ENCODE measurements at places on chromosomes 2 and 18.

DNA sequence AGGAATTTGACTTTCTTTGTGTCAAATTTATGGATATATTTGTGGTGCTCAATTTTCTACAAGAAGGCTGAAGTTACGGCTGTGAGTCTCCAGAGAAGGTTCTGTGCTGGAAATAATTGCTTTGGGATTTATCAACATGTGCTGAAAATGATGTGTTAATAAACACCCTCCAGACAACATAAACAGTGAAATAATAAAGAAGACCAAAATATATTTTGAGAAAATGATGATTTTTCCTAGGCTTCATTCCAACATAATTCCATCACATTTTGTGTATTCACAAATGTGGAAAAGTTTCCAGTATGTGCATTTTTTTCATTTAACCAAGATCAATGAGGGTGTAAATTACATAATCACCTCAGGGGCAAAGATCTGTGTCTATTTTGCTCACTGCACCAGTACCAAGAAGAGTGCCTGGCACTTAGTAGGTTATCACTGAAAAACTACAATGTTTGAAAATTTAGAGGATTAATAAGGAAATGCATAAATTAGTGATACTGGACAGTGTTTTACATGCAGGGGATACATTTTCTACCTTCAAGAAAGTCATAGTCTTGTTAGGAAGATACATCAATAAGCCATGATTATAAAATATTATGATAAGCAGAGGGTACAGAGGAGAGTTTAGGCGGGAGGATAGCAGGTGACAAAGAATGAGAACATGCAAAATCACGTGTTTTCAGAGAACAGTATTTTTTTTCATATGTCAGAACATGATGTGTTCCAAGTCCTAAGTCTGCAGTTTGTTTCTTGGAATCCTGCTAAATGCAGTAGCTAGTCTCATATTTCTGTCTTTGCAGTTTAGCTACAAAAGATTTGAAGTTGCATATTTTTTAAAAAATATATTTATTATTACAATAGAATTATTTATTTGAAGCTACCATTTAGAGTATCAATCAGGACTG lies 127.6 kb upstream of the DLGAP1 start:
- DNase-seq, result no peak

DNA sequence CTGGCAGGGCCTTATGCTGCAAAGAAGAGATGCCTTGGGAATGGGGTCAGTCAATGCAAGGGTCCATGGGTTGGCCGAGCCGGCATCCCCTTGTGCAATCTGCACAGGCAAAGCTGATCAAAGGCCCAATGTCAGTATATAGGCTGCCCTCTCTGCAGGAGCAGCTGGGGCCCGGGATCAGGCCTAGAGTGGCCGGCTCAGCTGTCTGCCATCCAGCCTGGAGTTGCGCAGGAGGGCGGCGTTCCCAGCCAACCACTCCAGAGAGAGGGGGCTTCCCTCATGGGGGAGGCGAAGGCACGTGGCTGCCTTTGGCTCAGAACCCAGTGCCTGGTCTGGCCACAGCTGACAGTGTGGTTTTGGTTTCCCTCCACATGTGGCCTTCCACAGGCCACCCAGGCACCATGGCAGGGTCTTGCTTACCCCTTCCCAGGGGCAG lies 3.9 kb downstream of the INPP5D start:
- DNase-seq, result no peak

DNA sequence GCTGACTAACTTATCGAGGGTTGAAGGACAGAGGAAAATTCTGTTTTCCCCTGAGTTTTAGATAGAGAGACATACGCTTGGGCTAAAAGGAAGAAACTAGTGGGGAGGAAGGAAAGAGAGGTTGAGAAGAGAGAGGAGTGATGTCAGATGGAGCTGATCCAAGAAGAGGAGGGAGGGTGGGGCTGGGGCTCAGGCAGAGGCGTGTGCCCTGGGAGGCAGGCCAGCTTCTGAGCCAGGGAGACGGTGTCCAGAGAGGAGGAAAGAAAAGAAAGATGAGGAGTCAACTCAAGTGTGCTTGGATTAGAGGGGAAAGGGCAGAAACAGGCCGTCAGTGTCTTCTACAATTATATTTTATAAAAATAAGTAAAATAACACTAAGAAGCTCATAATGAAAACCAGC lies 56.2 kb downstream of the EMILIN2 start:
- DNase-seq, result no peak

- no peak for DNase-seq
Observed at GRCh38 chr2:5849562-5849961, 157.4 kb downstream of the SOX11 start.

- no peak for DNase-seq
Observed at GRCh38 chr2:186442885-186443284, 43.2 kb upstream of the ZC3H15 start.

Measured in stimulated activated naive CD4-positive, alpha-beta T cell (primary cell).